Activated CD4-positive, CD25-positive, alpha-beta regulatory T cell (primary cell): ENCODE measurements at places on chromosomes 7 and 10.

DNA sequence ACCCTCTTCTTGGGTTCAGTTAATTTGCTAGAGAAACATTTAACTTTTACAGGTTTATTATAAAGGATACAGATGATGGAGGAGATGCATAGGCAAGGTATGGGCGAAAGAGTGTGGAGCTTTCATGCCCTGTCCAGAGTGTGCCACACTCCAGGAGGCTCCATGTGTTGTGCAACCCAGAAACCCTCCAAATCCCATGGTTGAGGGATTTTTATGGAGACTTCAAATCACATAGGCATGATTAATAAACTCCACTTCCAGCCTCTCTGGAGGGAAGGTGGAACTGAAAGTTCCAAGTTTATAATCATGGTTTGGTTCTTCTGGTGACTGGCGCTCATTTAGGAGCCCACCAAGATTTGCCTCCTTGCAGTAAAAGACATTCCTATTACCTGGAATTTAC lies 159.9 kb downstream of the PHTF2 start:
- DNase-seq = no peak

DNA sequence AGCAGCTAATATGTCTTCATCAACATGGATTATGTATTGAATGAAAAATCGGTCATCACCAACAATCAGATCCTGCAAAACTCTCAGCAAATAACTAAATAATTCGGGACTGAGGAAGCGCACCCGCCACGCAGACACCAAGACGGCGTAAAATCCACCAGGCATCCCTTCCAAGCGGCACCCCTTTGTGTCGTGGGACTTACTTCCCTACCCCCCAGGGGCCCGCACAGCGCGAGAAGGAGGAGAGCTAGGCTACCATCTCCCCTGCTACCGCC lies 721 bp downstream of the ARL3 start:
- DNase-seq = peak; percentile 25

DNA sequence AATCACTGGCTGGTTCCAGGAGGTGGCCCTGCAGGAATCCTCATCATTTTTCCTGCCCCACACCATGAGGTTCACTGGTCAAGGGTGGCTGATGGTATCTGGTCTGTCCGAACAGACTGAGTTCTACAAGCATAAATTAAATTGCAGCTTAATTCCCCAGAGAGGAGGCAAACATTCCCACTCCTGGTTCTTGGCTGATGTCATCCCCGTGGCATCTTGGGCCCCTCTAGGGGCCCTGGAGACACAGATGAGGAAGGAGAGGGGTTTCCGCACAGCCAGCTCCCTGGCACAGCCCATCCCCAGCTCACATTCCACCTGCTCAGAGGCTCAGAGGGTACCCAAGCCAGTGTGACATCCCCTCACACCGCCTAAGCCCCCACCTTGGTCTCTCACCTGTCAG lies 5.3 kb upstream of the KLRG2 start:
- DNase-seq = no peak

- DNase-seq = no peak
These were observed 55.0 kb downstream of the LRRC4 start for GRCh38 chr7:127976056-127976737.

DNA sequence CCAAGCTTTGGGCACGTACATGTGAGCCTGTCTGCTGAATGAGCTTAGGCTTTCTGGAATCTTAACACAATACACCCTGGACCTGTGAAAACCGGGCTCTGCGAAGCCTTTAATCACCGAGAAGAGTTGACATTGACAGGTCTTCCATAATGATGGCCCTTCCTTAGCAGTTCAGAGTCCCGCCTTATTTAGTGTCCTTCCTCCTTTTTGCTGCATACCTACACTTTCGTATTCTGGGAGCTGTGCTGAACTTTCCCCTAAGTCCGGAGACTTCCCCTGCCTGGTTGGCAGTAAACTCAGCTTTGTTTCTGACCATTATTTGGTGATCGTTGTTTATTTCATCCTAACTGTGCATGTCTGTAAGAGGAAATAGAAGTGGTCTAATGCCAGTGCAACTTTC lies 212.0 kb downstream of the CAMK1D start:
- DNase-seq = no peak

DNA sequence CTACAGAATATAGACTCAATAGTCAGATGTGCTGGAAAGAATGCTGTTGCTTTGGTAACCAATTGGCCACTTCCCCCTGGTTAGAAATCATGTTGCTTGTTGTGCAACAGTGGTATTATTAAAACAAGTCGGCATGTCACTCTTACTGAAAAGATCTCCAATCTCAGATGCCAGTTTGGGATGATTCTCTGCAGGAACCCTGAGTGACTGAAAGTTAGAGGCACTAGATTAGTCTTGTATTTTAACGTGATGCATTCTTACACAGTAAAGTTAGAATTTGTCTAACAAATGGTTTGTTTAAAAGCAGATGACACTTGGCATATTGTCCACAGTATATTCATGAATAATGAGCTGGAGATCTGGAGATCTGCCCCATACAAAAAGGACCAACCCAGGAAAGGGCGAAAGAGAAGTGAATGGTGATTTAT lies 287.6 kb downstream of the TWIST1 start:
- DNase-seq = no peak

DNA sequence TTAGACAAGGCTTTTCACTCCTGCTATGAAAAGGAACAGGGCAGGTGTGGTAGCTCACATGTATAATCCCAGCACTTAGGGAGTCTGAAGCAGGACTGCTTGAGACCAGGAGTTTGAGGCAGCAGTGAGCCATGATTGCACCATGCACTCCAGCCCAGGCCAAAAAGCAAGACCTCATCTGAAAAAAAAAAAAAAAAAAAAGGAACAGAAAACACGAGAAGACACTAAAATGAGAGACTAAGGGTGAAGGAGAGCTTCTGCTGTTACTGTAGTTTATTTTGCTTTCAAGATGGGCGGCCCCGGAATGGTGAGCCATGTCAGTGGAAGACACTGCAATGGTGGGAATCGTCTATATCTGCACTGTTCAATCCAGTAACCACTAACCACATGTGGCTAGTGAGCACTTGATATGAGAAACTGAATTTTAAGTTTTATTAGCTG lies 9.9 kb downstream of the PIP4K2A start:
- DNase-seq = no peak

DNA sequence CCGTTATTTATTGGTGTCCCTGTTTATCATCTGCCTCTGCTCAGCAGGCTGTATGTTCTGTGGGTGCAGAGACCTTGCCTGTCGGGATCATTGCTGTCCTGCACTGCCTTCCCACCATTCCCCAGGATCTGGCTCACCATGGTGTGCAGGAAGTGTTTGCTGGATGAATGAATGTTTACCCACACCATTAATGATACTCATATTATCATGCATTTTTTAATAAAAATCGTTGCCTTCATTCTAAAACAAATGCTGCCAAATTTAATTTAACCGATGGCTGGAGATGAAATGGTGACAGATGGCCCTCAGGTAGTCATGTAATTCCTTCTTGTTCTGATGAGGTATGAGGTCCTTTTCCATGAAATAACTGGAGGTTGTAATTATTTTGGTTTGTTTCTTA lies 22.5 kb downstream of the PLPP4 start:
- DNase-seq = no peak

DNA sequence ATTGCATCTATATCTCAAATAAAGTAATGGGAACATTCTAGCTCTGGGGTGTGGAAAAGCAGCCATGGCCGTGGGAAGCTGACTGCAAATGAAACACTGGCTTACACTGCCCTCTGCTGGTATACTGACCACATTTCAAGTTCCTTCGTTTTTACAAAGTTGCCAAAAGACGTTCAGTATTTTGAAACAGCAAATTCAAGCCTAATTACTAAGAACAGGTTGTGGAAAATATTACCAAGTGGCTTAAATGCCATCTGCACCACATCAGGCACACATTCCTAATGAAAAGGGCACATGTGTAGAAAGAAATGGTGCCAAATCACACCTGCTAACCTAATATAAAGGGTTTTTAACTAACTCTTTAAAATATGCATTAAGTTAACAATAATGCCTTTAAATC lies 83.9 kb downstream of the JAZF1 start:
- DNase-seq = no peak

- DNase-seq = no peak
These were observed 610.4 kb downstream of the IPMK start for GRCh38 chr10:57657164-57657765.

DNA sequence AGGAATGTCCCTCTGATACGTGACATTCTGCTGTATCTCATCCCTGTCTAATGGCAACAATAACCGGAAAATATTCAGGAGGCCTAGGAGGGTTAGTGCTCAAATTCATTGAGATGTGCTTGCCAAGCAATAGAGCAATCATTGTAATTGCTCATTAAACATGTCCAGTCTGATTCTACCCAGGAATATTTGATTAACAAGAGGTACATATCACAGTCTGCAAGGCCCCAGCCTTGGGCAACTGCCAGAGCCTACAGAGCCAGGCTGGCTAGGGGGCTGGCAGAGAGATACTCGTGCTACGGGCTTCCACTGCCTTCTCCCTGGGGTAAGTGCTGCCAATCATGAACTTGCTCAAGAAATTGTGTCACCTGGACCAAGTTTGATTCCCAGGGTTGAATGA lies 99.1 kb downstream of the ALOX5 start:
- no peak for DNase-seq

DNA sequence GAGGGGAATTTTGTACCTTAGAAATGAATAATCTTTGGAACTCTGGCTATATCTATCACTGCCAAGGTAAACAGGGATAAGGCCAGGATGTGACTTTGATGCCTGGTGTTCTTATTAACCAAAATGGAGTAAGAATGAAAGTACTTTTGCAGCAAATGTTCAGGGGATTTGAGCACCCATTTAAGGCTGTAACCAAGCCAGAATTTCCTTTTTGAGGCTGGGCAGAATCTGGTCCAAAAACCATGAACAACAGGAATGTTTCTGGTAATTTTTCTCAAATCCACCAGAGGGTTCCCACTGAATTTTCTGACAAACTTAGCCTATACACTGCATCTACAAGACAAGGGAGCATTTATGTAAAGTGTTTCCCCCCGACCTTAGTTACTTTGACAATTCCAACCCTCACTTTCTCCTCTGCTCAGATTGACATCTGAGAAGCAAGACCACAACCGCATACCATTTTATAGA lies 120.6 kb downstream of the BAMBI start:
- no peak for DNase-seq

GRCh38 chr10:31741473-31741872 lies 187.2 kb downstream of the ARHGAP12 start:
- DNase-seq = no peak

GRCh38 chr10:71778071-71778825 lies 4.9 kb upstream of the VSIR start:
- no peak for DNase-seq

GRCh38 chr7:135729230-135729629 lies 1.2 kb upstream of the SLC13A4 start:
- DNase-seq = no peak

- DNase-seq = no peak
These were observed 67.5 kb downstream of the PWWP2B start for GRCh38 chr10:132464256-132465192.

DNA sequence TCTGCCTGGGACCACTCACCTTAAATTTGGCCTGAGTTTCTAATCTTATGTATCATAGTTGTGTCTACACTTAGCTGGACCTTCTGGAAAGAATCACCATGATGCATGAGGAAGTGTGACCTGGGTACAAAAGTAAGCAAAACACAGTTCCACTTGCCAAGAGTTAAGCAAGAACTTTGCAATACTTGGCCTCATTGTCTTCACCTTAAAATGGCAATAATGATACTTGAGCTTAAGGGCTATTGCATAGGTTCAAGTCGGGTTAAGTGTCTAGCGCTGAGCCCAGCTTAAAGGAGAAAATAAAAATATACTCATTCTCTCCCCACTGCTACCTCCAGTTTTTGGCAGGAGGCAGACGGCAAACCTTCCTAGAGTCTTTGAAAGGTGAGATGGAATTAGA lies 133.9 kb upstream of the BMPER start:
- no peak for DNase-seq

DNA sequence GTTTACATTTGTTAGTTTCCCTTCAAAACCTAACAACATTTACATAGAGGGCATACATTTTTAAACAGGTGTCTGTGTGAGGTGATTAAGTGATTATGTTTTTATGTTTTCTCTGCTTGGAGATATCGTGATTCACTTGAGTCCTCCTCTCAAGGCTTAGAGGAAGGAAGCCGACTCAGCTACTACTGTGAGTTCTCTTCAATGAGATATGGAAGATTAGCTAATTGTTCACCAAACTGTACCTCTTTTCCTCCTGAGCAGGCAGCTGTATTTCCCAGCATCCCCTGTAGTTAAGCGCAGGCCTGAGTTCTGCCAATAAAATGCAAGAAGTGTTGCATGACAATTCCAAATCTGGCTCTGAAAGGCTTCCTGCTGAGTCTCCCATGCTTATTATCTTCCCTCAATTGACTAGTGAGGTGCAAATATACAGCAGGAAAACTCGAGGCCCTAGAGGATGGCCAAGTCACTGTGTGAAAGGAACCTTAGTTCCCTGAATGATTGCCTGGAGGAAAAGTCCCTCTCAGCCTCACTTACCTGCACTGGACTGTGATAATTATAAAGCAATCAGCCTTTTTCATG lies 528.7 kb downstream of the GRM8 start:
- DNase-seq = no peak

- no peak for DNase-seq
These were observed 3.4 kb downstream of the LRIT2 start for GRCh38 chr10:84221916-84222315.

- no peak for DNase-seq
These were observed 625 bp upstream of the GSTO2 start for GRCh38 chr10:104268405-104268712.

- DNase-seq = no peak
These were observed 330.9 kb upstream of the ZNF32 start for GRCh38 chr10:43979551-43979950.

GRCh38 chr10:114396464-114396863 lies 7.8 kb downstream of the AFAP1L2 start:
- DNase-seq = no peak

- no peak for DNase-seq
These were observed 77.7 kb downstream of the VWA2 start for GRCh38 chr10:114316744-114317143.

DNA sequence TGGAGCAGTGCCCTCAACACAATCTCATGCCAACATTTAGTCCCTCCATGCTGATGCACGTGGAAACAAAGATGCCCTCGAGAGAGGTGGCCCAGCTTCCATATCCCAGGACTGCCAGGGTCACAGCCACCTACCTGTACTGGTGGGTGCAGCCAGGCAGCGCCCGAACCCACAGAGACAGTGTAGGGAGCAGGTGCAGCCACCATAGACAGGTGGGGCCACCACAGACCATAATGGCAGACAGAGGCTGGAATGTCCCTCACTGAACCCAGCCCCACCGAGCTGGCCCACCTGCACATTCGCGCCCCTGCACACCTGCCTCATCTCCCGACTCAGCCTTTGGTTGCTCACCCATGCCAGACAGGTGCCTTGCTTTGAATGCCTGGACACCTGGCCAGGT lies 18.3 kb upstream of the CPXM2 start:
- no peak for DNase-seq

GRCh38 chr7:8590791-8591190 lies 157.4 kb downstream of the NXPH1 start:
- DNase-seq = no peak

DNA sequence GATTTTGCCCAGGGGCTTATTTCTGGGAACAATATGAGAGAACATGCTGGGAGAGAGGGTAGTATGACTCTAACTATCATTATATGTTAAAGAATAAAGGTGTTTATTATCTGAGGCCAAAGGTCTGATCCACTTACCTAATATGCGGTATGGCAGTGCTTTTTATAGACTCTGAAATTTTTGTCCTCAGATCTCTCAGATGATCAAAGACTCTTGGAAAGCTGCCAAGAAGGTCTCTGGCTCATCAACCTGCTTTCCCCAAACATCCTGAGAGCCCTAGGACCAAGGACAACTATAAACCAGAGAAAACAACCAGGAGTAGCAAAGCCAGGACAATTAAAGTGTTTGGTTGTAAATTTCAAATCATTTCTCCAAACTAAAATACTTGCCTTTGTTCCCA lies 255.7 kb upstream of the LRRN3 start:
- no peak for DNase-seq

GRCh38 chr10:22369434-22370072 lies 24.3 kb downstream of the SPAG6 start:
- DNase-seq = no peak
